Type B pancreatic cell (in vitro differentiated cells): ENCODE measurements at places on chromosomes 1 and 21. TPM values are rescaled to one million over a fixed set of nuclear protein-coding genes. Genes with fewer than 3 reads are reported as not detected.

MCL1 gene
- 187 and 280 TPM in 2 replicates for total RNA-seq

DNASE2B gene
- total RNA-seq = not detected in 2 replicates

DNMT3L gene
- 0.81 TPM in 1 of 2 replicates, not detected in the other for total RNA-seq

ARHGEF16 gene
- total RNA-seq = 16.1 and 28.9 TPM in 2 replicates

BRDT gene
- total RNA-seq = not detected in 2 replicates
